ENCODE measurements at places on chromosomes 12 and 14. TPM values are rescaled to one million over a fixed set of nuclear protein-coding genes. Genes with fewer than 3 reads are reported as not detected.

ZDHHC22 gene
- total RNA-seq = 0.16 TPM

DENND5B gene
- 17.8 TPM for total RNA-seq

CLEC2B gene
- total RNA-seq = not detected

DNA sequence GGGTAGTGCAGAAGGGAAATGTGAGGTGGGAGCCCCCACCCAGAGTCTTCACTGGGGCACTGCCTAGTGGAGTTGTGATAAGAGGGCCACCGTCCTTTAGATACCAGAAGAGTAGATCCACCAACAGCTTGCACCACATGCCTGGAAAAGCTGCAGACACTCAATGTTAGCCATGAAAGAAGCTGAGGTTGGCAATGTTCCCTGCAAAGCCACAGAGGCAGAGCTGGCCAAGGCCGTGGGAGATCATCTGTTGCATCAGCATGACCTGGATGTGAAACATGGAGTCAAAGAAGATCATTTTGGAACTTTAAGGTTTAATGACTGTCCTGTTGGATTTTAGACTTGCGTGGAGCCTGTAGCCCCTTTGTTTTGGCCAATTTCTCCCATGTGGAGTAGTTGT is 468.4 kb upstream of the FOXG1 start:
- peaks cover 1% of the 10 kb centered on the region for H3K4me1 ChIP-seq
- peaks cover 10% of the 10 kb centered on the region for H3K27me3 ChIP-seq
- H3K4me3 ChIP-seq = no peak overlapping the region

- H3K27ac ChIP-seq = no peak overlapping the region
- H3K4me3 ChIP-seq = no peak overlapping the region
- DNase-seq = no peak
Measured at GRCh38 chr14:29536886-29537511, 390.6 kb downstream of the PRKD1 start.

GRCh38 chr12:39406262-39406661 is 36.7 kb downstream of the KIF21A start:
- no peak for DNase-seq
- H3K27ac ChIP-seq = no peak overlapping the region
- H3K4me3 ChIP-seq = no peak overlapping the region
- no peaks in the 10 kb centered on the region for H3K36me3 ChIP-seq
- no peaks in the 10 kb centered on the region for H3K27me3 ChIP-seq

DNA sequence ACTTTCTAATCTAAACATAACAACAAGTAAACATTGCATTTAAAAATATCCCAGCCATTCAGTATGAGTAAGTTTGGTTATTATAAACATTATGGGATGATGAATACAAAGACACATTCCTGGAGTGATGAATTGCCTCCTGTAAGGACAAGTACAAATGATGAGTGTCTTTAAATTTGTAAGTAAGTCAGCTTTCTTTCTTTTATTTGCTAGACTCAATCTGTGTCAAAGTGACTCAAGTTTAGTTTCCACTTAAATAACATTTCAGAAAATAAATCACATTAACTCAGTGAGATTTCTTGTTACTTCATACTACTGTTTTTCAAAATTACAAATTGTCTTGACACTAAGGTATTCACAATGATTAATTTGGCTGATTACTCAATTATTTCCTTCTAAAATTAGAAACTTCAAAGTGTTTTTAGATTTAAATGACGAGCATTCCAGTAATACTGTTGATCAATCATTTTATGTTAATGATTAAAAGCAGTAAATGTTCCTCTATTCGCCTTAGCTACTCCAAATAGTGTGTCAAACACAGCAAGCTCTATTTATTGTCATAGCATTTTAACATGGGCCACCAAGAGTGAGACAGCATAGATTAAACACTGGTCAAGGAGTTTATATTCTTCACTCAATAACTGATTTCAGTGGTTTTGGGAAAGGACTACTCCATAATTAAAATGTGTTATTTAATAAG is 658.0 kb upstream of the MDGA2 start:
- no peaks in the 10 kb centered on the region for H3K4me1 ChIP-seq
- DNase-seq = no peak
- H3K36me3 ChIP-seq = no peaks in the 10 kb centered on the region
- no peak overlapping the region for H3K27ac ChIP-seq
- no peaks in the 10 kb centered on the region for H3K27me3 ChIP-seq
- no peak overlapping the region for H3K4me3 ChIP-seq

GRCh38 chr12:89183985-89184435 is 168.3 kb downstream of the DUSP6 start:
- no peaks in the 10 kb centered on the region for H3K36me3 ChIP-seq
- no peak overlapping the region for H3K27ac ChIP-seq
- H3K4me1 ChIP-seq = peaks cover 19% of the 10 kb centered on the region
- H3K4me3 ChIP-seq = no peak overlapping the region
- no peak for DNase-seq

- H3K36me3 ChIP-seq = no peaks in the 10 kb centered on the region
- peak; percentile 38 for DNase-seq
- no peaks in the 10 kb centered on the region for H3K4me1 ChIP-seq
- no peak overlapping the region for H3K27ac ChIP-seq
- no peaks in the 10 kb centered on the region for H3K27me3 ChIP-seq
Measured at GRCh38 chr12:119024356-119024755, 43.0 kb downstream of the SRRM4 start.

DNA sequence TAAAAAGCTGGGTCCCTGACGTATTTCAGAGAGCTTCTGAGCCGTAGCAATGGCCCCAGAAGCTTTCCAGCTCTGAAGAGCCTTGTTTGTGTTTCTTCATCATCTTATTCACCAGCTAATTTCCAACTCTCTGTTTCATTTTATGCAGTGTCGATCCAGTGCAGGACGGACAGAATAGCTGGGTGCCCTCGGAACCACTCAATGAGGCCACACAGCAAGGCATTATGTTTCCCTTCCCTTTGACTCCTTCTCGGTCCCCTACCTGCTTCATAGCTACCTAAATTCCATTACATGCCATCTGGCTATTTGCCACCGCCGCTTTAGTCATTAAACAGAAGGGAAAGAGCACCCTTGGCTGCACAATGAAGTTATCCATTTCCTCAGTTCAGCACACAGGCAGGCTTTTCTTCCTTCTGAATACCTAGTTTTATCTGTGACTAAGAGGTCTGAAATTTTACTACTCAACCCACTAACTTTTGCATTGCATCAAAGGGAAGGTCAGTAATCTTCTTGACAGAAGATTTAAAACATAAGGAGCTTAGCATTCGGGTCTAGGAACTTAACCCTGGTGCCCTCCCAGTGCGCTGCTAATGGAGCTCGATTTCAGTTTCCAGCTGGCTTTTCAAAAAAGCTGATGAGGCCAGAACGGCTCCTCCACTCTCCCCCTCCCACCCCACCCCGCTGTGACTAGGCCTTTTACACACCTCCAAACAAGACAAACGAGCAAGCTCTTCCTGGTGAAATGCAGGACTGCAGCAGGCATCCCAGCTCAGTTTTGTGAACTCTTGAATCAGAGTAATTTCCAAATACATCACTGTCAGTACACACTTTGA is 176.8 kb downstream of the GXYLT1 start:
- no peaks in the 10 kb centered on the region for H3K27me3 ChIP-seq
- no peak overlapping the region for H3K4me3 ChIP-seq
- H3K36me3 ChIP-seq = no peaks in the 10 kb centered on the region
- H3K27ac ChIP-seq = no peak overlapping the region
- peaks cover 4% of the 10 kb centered on the region for H3K4me1 ChIP-seq
- no peak for DNase-seq

DNA sequence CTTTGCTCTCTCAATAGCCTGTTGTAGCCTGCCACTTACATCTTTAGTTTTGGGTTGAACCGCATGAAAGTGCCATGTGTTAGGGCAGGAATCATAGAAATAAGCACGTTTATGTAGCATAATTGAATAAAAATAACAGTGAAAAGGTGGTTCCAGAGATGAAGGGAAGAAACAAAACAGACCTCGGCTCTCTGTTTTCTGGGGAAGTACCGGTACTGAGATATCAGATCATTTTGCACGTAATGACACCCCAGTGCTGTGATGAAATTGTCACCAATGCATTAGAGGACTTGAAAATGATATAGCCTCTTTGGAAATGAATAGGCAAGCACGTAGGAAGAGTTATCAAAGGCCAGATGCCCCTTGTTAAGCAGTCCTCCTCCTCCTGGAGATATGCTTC is 42.5 kb upstream of the DLK1 start:
- H3K36me3 ChIP-seq = no peaks in the 10 kb centered on the region
- H3K27ac ChIP-seq = no peak overlapping the region
- peaks cover 54% of the 10 kb centered on the region for H3K4me1 ChIP-seq
- DNase-seq = no peak
- no peak overlapping the region for H3K4me3 ChIP-seq
- H3K27me3 ChIP-seq = no peaks in the 10 kb centered on the region

- no peaks in the 10 kb centered on the region for H3K4me1 ChIP-seq
- H3K36me3 ChIP-seq = no peaks in the 10 kb centered on the region
- H3K27me3 ChIP-seq = no peaks in the 10 kb centered on the region
- no peak overlapping the region for H3K27ac ChIP-seq
- H3K4me3 ChIP-seq = no peak overlapping the region
- no peak for DNase-seq
Measured at GRCh38 chr14:93163564-93163963, 21.1 kb downstream of the MOAP1 start.

Data from osteocyte (in vitro differentiated cells).